ENCODE measurements at places on chromosomes 3 and 15.

GRCh38 chr3:192408647-192409200 is 318.6 kb downstream of the FGF12 start:
- no peak for DNase-seq

DNA sequence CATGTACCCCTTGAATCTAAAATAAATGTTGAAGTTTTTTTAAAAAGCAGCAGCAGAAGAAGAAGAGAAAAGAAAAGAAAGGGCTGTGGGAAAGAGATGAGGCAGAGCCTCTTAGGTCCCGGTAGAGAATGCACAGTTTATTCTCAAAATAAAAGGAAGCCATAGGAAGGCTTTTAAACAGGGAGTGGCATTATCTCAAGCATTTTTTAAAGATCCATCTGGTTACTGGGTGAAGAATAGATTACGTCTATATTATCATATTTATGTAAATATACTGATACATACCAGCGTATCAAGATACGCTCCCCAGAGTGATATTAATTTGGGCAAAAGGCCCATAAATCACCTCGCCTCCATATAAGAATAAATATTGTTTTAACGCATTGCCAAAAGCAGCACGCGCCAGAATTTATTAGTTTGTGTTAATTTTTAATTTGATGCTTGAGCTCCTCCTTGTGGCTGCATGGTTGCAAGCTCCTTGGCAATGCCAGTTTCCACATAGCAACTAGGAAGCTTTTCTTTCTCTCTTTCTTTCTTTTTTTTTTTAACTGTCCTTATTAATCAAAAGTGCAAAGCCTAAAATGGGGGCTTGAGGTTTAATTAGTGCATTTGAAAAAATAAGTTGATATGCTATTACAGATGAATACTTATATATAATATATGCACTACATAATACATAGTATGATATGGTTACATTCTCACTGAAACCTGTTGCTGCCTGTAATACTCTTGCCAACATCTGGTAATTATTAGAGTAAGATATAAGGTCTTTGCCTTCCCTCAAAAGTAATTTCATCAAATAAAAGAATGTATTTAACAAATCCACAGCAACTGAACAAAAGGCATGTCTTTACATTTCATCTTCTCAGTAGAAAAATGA is 242.8 kb upstream of the UBE2E2 start:
- no peak for DNase-seq

DNA sequence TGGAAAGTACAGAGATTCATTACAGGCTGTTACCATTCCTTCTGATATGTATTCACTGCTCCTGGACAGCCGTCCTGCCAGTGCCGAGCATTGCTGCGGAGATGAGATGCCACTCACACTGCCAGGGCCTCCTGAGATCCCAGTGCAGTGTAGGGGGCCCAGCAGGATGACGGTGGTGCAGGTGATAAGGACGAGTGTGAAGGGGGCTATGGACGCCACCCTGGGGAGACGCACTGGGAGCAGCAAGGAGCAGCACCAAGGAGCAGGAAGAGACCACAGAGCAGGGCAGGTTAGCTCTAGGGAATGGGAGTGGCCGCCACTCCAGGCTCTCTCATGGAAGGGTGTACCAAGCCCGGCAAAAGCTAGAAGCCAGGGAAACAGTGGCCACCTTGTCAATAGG is 4.0 kb upstream of the KLF15 start:
- DNase-seq, result no peak

- no peak for DNase-seq
Observed at GRCh38 chr3:145681181-145681580, 479.8 kb downstream of the PLOD2 start.

DNA sequence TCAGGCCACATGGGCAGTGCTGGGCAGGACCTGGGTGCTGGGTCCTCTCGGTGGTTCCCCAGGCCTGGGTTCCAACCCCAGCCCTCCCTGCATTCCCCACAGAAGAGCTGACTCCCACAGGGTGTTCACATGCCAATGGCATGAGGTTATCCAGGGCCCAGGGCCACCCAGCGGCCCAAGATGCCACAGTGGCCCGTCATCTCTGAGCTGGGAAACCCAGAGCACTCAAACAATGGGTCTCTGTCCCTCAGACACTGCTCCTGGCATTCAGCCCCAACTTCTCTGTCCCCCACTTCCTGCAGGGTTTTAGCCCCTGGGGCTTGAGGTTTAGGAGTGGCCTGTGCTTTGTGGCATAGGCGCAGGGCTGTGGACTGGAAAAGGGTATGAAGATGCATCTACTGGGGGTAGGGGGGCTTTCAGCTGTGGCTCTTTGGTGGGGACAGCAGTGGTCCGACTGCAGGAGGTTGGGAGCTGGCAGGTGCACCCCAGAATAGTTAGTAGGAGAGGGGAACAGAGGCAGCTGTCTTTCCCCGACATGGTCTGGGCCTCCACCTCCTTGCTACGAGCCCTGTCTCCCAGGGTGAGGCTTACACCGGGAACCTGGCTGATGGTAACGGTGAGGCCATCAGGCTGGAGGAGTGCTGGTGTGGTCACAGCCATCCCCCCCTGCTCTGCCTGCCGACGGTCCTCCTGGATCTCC is 1.7 kb downstream of the CCDC9B start:
- DNase-seq, result no peak

DNA sequence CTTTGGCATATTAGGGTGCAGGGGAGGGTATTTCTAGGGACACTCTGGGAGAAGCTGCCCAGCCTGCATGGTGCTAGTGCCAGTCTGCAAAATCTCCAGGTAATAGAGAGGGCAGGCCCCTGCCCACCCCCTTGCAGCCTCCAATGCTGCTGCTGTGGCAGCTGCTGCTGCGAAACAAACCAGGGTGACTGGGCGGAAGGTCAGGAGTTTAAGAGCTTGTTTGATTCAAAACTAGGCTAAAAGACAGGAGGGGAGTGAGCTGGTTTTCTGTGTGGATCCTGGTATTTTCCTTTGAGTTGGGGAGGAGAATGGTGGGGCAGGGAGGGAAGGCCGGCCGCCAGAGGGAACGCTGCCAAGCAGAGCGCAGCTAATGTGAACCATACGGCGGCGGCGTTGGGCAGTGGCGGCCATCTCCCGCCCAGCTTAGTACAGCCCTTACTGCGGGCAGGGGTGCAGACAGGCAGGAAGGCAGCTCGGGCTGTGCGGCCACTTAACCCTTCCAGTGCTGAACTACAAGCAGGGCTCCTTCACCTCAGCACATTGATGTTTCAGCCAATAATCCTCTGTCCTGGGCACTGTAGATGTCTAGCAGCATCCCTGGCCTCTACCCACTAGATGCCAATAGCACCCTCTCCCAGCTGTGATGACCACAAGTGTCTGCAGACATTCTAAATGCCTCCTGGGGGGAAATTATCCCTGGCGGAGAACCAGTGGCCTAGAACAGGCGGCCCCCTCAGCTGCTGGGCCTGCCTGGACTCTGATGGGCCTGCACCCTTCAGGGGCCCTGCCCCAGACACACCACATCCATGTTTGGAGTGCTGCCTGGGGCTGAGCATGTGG is 125.7 kb downstream of the EEFSEC start:
- DNase-seq, result no peak

GRCh38 chr3:143901105-143901504 is 52.8 kb upstream of the SLC9A9 start:
- DNase-seq, result no peak

DNA sequence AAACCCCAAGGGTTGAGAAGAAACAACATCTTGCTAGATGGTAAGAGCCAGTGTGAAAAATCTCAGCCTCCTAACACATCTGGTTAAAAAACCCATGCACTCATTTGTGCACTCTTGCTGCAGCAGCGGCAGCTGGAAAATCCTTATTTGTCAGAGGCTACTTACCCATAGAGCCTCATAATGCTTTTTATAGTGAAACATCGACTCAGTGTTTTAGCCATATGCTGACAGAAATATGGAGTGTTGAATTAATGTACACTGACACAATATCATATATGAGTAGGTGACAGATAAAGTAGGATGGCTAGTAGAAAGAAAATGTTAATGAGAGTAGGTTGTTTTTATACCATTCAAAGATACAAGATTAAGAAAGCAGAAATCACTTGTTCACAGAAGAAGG is 13.0 kb downstream of the SLC9A9 start:
- DNase-seq, result no peak

- no peak for DNase-seq
Observed at GRCh38 chr3:23877329-23877980, 39.3 kb downstream of the NKIRAS1 start.

DNA sequence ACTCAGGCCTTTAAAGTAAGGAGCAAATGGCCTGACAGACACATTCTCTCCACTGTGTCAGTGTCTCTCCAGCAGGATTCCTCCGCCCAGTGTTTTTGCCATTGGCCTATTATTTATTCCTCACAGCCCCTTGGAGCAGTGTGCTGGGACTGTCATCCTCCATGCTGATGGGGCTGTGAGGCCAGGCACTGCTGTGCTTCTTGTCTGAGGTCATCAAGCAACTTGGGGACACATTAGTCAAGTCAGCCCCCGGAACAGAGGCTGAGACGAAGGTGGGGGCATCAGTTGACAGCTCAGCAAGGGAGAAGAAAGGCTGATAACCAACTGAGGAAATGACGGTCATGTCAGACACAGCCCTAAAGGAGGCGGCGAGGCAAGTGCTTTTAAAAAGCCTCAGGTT is 67.4 kb downstream of the XXYLT1 start:
- no peak for DNase-seq

DNA sequence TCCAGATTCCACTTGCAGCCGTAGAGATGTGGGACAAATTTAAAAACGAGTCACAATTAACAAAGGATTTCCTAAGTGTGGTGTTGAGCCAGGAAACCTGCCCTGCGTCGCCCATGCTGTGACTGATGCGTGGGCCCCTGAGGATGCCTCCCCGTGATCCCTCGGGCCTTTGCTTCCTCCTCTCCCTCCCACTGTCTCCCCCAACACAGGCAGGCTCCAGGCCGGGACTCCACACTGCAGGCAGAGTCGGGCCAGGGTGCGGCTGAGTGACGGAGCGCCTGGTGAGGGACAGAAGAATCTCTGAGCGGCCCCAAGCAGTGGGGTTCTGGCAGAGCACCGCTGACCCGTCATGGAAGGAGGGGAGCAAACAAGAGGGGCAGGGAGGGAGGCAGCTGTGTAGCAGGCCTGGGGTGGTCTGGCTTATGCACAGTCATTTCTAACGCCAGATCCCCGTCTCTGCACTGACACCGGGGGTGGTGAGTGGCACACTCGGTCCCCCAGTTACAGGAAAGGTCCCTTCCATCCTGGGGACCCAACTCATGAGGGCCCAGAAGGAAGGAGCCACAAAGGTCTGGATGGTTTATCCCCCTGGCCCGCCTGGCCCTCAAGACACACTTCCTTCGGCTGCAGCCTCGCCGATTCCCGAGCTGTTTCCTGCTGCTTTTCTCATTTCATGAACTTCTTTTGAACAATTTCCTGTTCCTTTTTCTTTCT is 91.0 kb downstream of the XXYLT1 start:
- DNase-seq, result no peak

DNA sequence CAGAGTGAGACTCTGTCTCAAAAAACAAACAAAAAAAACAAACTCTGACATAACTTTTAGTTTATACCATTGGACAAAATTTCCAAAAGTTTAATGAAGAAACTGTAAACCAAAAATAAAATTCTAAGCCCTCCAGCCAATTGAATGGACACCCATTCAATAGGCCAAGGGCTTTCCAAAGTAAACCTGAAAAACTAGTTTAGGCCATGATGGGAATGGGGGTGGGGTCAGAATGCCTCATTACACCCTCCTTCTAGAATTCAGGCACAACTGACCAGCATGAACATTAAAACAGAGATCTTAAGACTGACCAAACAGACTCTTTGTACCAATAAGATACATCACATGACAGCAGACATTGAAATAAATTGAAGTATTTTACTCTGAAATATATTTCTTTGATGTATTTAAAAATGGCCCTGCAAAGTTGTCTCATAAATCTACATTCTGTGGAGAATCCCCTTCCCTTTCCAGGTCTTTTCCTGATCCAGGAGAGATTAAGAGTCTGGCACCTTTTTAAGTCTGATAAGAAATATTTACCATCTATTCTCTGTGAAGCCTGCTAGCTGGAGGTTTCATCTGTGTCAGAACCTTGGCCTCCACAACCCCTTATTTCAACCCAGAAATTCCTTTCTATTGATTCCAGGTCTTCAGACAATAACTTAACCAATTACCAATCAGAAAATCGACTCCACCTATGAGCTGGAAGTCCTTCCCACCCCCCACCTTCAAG is 15.7 kb downstream of the THOC7 start:
- DNase-seq, result no peak

DNA sequence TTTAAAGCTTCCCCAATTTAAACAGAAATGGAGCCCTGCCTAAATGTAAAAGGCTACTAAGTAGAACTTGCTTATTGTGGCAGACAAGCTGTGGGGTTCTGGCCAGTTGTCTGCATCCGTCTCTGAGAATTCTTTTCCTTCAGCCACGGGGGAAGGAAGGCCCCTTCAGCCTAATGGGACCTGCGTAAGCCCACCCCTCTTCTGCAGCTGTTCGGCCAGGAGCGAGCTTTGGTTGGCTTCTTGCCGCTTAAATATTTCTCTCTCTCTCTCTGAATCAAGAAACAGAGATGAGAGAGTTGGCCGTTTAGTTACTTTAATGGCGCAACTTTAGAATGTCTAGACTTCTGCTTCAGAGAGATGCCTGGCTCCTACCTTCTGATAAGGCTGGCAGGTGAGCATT is 151.7 kb upstream of the PROK2 start:
- DNase-seq, result no peak

DNA sequence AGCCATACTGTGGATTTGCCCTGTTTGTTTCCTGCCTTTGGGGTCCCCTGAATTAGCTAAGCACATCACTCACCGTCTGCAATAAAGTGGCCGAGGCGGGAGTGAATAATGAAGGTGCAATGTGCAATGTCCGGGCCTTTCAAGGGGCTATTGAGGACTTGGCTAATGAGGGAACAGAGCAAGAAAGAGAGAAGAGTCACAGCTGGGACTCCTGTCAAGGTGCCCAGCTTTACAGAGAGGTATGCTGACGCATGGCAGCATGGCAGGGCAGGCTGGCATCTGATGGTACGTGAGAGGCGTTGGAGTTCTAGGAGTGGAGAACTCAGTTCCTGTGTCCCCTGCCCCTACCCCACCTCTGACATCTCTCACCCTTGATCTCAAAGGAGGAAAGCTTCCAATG is 13.8 kb upstream of the ATP2B2 start:
- DNase-seq, result no peak

DNA sequence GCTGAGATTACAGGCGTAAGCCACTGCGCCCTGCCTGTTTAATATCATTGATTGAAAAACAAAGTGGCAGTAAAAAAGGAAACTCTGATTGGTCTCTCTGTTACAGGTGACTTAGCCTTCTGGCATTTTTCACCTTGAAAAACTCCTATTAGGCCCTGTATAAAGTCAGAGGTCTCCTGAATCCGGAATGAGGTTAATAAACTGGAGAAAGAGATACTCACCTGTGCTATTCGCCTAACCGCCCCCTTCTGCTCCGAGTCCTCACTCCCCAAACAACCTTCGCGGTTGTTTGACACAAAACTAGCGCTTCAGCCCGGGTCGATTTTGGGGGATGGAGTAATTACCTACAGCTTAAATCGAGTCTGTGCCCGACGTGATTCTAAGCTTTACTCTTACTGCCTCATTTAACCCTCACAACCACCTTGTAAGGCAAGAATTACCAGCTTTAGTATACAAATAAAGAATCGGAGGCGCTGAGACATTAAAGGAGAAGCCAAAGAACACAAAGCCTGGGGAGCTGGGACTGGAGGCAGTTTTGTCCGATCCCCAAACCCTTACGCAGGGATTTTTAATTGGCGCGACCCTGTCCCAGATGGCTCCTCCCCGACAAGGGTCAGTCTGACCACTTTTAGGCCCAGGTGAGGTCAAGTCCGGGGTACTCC is 441 bp downstream of the CEP70 start:
- no peak for DNase-seq
